ENCODE measurements at places on chromosomes 1 and 21.

DNA sequence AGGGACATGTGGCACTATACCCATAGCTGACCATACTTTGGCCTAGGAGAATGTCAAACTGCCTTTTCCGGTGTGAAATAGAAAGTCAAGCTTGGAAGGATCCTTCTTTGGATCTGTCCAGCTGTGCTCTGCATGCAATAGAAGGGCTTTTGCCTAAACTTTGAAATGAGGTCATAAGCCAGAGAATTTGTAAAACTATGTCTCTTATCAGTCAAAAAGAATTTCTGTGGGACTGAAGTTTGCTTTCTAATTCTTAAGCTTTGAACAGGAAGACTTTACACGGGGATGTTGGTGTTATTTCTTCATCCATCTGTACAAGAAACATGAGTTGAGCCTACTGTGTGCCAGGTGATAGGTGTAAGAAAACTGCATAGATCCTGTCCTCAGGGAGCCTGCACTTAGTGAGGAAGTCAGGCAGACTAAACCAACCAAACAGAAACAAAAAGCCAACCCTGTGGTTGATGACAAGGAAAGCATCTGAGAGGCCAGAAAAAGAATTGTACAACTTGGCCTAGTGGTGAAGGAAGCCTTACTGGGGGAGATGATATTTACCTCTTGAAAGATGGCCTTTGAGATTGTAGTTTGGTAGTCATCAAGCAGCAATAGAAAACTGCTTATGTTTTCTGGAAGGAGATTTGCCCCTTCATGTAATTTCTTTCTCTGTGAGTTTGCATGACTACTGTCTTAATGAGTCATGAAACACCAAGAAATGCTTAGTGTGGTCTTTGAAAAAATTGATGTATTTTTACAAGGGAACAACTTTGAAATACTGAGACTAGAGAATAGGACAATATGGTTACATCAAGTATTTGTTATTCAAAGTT, 24.8 kb downstream of the TGFB2 start:
- no peak for DNase-seq

DNA sequence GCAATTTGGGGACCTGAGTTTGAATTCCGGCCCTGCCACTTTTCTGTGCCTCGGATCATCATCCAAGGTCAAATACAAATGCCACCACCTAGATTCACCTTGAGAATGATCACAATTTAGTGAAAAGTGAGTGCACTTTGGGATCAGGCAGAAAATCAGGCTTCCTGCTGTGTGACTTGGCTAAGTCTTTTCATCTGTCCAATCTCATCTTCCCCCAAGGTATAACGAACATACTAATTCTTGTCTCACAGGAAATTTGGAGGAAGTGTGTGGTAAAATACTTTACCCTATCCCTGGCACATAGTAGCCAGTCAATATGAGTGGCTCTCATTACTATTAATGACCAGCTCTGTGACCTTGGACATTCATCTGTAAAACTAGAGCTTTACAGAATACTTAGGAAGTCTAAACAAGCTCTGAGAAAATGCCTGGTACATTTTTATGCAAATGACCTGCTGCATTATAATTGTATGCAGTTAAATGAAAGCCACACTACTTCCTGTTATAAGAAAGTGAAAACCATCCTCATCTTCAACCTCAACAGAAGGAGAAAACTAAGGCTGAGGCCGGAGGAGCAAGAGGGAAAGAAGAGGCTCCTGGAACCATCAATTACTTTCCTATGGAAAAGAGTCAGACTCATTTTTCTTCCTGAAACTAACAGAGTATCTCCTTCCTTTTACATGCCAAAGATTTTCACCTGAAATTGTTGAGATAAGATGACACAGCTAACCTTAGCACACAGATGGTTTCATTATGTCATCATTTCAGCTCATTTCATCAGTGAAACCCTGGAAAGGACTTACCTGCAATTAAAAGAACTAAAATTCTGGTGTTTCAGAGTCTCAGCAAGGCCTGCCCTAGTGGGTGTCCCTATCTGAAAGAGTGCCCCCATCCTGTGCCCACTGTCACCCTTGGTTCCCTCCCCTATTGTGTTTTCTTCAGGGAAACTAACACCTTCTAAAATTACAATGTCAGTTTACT, 32.6 kb upstream of the RGS8 start:
- no peak for DNase-seq

DNA sequence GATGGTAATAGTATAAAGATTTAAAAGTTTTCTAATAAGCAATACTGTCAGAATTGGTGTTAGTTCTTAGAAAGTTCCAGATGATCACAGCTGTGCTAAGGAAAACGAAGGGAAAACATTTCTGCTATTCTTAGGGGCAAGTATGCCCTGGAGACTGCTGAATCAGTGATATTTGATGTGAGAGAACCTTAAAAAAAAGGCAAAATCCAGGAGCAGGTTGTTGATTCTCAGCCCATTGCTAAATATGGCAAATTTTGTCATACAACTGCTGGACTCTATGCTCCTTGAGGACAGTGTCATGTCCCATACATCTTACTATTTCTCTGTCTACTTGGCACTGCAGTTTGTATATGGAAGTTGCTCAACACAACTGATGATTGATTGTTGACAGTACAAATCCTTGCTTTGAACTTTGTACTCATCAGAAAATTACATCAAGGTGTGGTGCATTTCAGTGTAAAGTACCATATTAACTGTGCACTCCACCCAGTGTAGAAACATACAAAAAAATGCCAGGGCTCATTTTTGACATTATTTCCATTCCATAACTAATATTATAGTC, 10.9 kb downstream of the CRCT1 start:
- DNase-seq: no peak

- no peak for DNase-seq
Measured at GRCh38 chr1:28735961-28736449, 735 bp upstream of the YTHDF2 start.

GRCh38 chr1:232718928-232719927, 86.0 kb upstream of the MAP10 start:
- DNase-seq: peak; percentile 4

- DNase-seq: no peak
Measured at GRCh38 chr1:233607252-233608119, 6.4 kb upstream of the KCNK1 start.

DNA sequence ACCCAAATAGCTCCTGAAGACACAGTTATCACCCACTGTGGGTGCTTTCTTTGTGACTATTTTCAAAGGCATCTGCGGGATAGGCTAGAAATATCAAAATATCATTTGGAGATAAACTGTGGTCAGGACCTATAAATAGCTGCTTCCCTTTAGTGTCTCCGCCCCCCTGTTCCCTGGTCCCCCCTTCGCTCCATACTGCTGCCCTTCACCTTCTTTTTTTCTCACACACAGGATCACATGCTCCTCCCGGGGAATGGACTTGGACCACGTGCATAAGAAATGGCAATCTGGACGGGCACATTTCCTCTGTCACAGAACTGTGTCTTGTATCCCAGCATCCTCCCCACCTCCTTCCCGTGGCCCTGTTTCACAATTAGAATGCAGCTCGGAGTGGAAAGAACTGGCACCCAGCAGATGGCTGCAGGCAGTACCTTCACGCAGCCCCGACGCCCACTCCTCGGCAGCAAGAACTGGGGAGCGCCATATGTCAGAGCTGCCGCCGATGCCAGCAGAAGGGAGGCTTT, 68.8 kb upstream of the SSX2IP start:
- DNase-seq: peak; percentile 34

GRCh38 chr1:156659661-156659987, 17.6 kb downstream of the NES start:
- DNase-seq: no peak

- no peak for DNase-seq
Measured at GRCh38 chr1:193339401-193339800, 153.0 kb upstream of the B3GALT2 start.

DNA sequence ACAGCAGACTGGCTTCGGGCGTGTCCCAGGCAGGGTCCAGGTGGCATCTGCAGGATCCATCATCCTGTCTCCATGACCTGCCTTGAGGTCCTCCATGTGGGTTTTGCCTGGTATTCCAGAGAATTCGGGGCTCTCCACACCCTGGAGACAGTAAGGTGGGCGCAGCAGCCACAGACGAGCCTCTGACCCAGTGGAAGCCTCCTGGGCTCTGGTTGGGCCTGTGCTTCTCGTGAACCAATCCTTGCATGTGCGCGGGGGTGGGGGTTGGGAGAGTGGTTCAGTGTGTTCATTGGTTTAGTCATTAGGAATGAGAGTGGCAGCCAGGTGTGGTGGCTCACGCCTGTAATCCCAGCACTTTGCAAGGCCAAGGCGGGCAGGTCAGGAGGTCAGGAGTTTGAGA, 32.1 kb upstream of the TNFRSF1B start:
- DNase-seq: no peak

DNA sequence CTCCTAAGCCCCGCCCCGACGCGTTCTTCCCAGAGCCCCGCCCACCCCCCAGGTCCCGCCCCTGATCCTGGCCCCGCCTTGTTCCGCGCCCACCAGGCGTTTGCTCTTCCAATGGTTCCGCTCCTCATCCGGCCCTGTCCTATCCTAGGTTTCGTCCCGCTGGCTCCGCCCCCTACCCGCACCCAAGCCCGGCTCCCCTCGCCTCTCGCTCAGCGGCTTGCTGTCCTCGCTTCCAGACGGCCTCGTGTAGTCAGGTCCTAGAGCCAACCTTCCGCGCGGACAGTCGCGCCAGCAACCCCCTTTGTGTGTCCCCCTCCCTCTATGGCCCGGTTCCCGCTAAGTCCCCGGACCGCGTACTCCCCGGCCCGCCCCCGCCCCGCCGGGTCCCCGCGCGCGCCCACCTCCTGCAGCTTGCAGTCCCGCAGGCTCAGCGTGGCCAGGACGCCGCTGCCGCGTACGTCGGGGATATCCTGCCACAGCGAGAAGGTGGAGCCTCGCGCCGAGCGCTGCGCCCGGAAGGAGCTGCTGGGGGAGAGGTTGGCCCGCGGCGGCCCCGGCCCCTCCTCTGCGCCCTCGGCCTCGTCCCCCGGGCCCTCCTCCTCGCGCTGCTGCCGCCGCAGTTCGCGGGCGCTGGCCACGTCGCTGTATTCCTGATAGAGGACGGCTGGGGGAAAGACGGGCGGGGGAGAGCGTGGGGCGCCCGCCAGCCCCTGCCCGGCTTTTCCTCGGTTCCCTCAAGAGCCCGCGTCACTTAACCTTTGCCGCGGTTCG, 5.7 kb downstream of the ARHGEF19 start:
- DNase-seq: peak; percentile 97

GRCh38 chr1:116759636-116760035, 5.4 kb downstream of the CD2 start:
- no peak for DNase-seq

GRCh38 chr1:38082769-38083263, 36.2 kb upstream of the POU3F1 start:
- peak; percentile 51 for DNase-seq

DNA sequence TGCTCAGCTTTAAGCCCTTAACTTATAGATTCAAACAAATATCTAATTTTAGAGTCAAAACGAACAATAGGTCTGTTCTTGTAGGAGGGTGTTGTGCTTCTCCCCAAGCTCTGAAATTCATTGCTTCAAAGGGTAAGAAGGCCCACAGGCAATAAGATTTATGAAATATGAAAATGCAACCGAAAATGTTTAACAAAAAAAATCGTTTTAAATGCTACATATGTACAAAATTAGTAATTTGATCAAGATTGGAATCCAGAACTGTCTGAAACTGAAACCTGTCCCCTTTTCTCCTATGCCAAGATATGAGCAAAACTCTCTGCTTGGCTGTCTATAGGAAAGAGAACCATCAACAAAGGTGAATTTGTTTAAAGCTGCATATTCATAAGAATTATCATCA, 534.3 kb downstream of the PLPP3 start:
- no peak for DNase-seq

DNA sequence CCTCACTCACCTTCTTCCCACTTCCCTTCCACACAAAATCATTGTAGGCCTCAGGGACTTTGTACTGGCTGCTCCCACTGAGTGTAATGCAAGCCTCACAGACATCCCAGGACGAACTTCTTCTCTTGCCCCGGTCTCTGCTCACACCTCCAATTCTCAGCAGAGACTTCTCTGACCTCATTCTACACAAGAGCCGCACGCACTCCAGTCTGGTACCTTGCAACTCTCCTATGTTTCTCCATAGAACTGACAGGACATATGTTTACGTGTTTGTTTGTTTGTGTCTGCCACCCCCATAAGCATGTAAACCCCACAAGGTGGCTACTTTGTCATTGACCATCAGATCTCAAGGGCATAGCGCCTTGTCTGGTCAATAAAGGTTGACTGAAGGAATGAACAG, 350.8 kb downstream of the AJAP1 start:
- no peak for DNase-seq

Measured in NCI-H146 (cell line).